ENCODE measurements at places on chromosomes 4 and X.

GRCh38 chr4:86926435-86927086, 8.2 kb upstream of the AFF1 start:
- no peak for DNase-seq

DNA sequence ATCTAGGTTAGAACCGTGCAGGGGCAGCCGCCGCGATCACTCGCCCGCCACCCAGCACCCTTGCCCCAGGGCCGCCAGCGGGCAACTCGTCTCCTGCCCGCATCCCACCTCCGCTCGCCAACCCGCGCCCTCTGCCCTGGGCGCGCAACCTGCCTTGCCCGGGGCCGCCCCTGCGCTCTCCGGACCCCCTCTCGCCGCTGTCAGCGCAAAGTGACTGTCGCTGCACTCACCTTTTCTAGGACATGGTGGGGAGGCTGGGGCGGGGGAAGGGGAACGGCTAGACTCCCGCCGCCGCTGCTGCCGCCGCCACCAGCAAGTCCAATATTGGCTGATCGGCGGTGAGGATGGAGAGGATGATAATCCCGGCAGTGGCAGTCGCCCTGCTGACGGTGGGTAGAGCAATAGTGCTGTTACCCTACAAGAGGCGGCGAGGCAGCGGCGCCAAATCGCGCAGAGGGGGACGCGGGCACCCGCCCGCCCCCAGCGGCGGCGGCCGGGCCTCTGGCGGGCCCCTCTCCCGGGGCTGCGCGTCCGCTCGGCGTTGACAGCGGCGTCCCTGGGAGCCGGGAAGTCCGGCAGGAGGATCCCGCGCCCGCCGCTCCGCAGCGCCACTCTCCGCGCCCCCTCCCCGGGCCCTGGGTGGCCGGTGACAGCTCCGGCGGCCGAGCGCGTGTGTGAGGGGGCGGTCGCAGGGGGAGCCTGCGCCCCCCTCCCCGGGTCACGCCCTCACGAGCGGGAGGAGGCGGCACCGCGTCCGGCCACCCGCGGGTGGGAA, 2.3 kb upstream of the NR3C2 start:
- DNase-seq, result peak; percentile 56

GRCh38 chr4:91434631-91435030, 869.1 kb upstream of the GRID2 start:
- no peak for DNase-seq

DNA sequence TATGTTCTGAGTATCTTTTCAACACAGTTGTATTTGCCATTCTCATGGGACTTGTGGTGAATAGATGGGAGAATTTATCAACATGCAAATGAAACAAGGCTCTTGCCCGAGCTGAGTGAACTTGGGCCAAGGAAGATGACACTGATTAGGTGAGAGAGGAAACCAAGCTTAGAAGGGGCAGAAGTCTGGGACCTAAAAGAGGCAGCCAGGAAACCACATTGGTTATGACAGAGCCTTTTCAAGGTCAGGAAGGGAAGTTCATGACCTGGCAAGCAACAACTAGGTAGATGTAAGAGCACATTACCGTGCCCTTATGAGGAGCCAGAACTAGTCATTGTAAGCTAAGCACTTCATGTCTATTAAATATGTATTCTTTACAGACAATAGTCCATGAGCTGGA, 590.3 kb downstream of the PACRGL start:
- DNase-seq, result no peak

DNA sequence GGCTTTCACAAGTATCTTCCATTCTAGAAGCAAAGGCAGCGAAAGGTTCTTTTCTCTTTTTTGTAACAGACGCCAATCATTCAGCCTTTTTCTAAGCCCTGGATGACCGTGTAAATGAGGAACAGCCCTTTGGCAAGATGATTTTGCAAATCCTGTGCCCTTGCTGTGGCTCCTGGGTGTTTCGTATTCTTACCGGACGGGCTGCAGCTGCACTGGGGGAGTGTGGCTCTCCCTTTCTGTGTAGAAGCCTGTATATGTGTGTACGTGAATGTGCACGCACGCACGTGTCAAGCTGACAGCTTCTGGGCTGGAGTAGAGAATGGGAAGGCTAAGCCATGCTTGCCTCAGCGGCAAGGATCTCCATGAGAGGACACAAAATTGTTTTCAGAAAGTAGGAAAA, 8.2 kb downstream of the GRPEL1 start:
- no peak for DNase-seq

DNA sequence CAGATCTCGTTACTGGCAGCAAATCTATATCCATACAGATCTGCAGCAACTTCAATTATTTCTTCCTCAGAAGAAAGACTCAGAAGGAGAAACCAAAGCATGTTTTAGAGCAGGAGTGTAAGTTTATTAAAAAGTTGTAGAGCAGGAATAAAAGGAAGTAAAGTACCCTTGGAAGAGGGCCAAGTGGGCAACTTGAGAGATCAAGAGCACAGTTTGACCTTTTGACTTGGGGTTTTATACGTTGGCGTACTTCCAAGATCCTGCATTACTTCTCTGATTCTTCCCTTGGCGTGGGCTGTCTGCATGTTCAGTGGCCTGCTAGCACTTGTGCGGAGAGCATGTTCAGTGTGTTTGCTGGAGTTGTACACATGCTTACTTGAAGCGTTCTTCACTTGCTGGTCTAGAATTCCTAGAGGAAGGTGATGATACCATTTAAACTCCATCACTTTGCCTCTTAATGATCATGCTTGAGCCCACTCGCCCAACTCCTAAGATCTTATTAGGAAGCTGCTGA, 1114.7 kb upstream of the PABPC4L start:
- DNase-seq, result no peak

Data from activated T-cell treated with anti-CD3 and anti-CD28 coated beads, Interleukin-2, amount 50 U/mL, for 72 hours (primary cell).